ENCODE measurements at places on chromosomes 6 and 20.
A peak's percentile ranks its signal among the peaks of the same experiment; 100 is the strongest.

DNA sequence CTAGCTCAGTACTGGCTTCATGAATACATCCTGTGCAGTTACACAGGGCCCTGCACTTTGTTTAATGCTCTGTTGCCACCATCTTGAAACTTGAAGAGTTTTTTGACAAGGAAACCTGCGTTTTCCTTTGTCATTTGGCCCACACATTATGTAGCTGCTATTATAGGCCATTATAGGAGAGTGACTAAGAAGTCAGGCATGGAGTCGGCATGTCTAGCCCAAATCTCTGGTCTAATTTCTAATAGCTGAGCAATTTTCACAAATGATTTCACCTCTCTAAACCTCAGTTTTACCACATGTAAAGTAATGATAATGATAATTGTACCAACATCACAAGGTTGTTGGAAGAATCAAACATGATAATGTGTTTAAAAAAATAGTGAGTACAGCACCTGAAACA lies 67.1 kb upstream of the MYLIP start:
- DNase-seq: no peak

- no peak for DNase-seq
Measured at GRCh38 chr6:167100241-167100674, 22.6 kb upstream of the CCR6 start.

DNA sequence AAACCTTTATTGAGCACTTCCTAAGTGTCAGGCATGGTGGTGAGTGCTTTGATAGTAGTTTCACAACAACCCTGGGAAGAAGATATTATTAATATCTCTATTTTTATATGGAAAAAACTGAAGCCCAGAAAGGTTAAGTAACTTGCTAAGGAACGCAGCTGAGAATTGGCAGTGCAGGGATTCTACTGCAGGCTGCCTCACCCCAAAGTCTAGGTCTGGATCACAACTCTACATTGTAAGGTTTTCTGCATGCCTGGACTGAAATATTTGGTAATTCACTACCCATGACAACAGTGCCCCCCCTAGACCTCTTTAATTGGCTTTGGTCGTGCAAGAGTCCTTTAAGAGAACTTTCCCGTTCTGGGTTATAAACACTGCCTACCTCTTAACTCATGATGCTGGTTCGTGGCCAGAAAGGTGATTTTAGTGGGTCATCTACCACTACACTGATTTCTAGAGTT lies 67.1 kb upstream of the KCNQ5 start:
- no peak for DNase-seq

- no peak for DNase-seq
Measured at GRCh38 chr6:11067348-11067747, 23.2 kb upstream of the ELOVL2 start.

GRCh38 chr20:16284385-16285100 lies 288.7 kb downstream of the KIF16B start:
- DNase-seq: no peak

DNA sequence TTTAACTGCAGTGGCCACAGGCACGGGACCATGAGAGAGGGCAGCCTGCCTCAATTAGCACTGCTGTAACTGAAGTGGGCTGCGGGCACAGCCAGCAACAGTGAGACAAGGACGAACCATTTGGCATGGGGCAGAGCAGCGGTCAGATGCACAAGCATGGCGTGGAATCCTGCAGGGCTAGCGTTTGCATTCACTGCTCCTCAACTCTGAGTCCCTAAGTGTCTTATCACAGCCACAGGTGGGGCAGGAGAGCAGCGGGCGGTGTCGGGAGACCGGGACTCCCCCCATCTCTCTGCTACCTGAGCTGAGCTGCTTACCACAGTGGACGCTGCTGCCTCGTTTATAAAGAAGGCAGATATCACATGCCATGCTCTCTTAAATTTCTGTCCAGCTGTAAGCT lies 31.3 kb upstream of the PDE10A start:
- DNase-seq: no peak

GRCh38 chr6:26020329-26021000 lies 57.9 kb downstream of the TRIM38 start:
- peak; percentile 84 for DNase-seq

GRCh38 chr6:110514818-110515217 lies 38.4 kb upstream of the SLC22A16 start:
- no peak for DNase-seq

- DNase-seq: no peak
Measured at GRCh38 chr20:56566621-56567020, 33.6 kb downstream of the FAM209B start.

GRCh38 chr20:45366192-45366591 lies 3.2 kb downstream of the SYS1 start:
- no peak for DNase-seq

DNA sequence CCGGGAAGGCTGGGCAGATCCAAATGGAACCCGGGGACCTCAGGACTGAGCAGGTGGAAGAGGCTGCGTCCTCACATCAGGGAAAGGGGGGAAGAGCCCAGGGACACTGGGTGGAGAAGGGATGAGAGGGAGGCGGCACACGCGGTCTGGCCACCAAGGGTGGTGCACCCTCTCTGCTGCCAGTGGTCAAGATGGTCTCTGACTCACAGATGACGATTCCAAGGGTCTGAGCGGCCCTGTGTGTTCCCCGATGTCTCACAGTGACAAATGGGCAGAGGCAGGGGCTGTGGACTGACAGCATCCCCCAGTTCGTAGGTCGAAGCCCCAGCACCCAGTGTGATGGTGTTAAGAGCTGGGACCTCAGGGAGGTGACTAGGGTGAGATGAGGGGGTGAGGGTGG lies 32.1 kb downstream of the SLCO4A1 start:
- DNase-seq: no peak

GRCh38 chr6:11007715-11008608 lies 36.1 kb downstream of the ELOVL2 start:
- no peak for DNase-seq

- DNase-seq: no peak
Measured at GRCh38 chr20:5716953-5717352, 33.2 kb upstream of the SHLD1 start.

DNA sequence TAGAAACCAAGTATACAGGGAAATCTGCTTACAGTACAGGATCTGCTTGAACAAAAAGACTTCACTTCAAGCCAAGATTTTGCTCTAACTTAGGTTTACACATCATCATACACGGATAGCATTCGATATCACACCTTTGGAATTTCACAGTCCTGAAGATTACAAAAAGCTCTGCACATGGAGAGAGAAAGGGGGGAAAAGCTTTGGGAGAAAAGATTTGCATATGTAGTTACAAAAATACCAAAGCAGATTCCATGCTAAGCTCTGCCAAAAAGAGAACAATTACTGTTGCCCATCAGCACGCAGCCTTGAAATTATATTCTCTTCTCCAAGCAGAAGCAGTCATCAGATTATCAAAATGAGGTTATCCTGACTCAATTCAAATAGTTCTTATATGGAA lies 62.0 kb downstream of the HIVEP2 start:
- no peak for DNase-seq

- no peak for DNase-seq
Measured at GRCh38 chr20:22744341-22745193, 160.2 kb upstream of the FOXA2 start.

DNA sequence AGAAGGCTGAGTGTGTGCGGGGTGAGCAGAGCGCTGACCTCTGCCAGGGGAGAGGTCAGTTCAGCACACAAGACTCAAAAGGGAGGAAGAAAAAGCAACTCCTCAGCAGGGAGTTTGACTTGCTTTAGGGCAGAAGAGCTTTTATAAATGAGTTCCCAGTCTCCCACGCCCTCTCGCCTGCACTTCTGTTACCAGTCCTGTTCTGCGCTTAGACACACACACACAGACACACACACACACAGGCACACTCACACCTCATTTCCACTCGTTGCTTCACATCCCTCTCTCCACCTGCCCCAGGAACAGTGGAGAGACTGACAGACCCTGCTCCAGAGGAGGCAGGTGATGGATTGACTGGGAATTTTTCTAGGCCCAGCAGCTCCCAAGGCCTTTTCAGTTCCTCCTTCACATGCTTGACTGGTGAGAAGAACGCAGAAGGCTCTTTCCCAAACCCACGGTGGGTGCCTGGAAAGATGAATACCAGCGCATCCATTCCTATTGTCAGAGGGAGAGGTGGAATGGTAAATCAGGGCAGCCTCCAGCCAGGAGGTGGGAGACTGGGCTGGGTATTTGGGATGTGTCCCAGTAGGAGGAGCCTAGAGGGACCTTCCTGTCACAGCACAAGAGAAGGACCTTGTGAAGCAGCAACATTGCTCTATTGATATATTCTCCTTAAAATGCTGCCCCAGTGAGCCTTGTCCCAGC lies 43.7 kb downstream of the JAG1 start:
- DNase-seq: no peak

DNA sequence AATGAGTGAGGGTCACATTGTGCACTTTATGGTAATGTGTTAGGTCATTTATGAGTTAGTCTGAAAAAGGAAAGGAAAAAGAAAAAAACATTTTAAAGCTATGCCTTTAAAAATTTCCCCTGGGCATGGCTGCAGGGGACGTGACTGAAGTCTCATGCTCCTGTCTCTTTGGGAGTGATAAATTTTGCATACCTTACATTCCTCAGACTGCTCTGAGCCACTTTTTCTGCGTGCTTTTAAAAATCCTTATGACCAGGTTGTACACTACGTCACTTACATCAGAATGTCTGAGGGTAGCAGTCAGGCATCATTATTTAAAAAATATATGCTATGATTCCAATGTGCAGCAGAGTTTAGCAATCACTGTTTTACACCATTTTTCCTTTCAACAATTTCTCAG lies 121.2 kb downstream of the RFPL4B start:
- no peak for DNase-seq

DNA sequence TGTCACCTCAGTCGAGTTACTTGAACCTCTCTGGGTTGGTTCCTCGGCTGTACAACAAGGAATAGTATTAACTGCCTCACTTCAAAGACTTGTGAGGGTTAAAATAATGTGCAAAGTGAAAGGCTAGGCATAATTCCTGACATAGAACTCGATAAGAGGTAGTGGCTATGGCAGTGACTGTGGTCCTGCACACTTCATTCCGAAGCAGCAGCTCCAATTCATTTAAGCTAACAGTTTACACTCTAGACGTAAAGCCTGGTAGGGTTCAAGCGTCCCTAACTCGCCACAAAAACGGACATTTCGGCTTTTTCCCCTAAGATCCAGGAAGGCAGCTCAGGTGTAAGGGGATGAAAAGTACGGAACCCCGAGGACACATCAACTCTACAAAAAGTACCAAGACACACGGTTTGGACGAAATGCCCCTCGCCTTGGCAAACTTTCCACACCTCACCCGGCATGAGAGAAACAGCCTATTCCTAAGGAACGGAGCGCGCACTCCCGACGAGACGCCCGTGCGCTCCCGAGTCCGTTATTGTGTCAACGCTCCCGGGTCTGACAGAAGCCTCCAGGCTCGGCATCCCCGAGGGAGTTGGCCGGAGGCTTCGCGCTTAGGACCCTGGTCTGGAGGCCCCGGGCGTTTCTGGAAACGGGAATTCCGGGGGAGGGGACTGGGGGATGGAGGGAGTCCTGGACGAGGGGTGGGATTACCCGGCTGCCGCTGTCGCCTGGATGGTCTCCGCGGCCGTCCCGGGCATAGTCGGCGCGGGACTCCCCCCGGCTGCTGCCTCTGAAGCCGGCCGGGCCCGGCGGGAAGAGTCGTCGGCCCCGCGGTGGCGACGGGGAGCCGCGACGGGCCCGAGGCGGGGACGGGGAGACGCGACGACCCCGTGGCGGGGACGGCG lies 937 bp downstream of the ZNF318 start:
- peak; percentile 44 for DNase-seq

GRCh38 chr6:21103626-21104224 lies 489.8 kb upstream of the SOX4 start:
- DNase-seq: no peak

- no peak for DNase-seq
Measured at GRCh38 chr6:165820407-165820806, 157.4 kb upstream of the PDE10A start.

DNA sequence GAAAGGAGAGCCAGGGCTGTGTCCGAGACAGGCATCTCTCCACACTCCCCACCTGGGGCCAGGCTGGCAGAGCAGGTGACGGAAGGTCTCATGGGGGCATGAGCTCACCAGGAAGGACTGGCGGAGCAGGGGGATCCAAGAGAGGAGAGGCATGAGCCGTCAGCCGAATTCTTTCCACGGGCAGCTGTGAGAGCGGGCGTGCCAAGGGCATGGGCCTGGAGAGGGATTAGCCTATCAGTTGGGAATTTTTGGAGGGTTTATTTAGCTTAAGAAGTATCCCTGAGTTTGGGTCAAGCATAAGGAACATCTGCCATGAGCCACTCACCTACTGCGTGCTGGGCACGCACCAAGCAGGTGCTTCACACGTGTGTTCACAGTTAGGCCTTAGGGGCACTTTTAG lies 60.2 kb upstream of the ZNFX1 start:
- DNase-seq: no peak

DNA sequence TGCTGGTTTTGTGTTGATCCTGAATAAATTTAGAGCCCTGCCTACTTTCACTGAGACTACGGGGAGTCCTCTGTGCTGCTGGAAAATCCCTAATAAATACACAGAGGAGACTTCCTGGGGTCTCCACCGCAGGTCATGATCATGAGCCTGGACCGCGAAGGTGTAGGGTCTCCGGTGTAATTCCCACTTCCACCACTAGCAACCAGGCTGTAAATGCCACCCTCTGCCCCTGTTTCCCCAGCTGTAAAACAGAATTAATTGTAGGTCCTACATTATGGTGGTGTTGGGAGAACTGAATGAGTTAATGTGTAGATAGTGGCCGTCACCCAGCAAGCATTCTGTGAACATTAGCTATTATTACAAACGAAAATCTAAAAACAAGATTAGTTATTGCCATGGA lies 191.6 kb upstream of the THBS2 start:
- no peak for DNase-seq

DNA sequence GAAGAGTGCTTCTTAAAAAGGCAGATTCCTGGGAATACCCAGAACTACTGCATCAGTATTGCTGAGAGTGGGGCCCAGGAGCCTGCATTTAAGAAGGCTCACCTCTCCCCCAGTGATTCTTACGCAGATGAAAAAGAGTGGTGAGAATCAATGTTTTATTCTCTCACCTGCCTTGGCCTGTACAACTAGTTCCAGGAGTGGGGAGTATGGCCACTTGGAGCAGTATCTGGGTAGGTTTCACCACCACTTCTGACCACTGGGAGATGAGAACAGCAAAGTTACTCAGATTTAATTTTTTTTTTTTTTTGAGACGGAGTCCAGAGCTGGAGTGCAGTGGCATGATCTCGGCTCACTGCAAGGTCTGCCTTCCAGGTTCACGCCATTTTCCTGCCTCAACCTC lies 16.9 kb downstream of the CAP2 start:
- DNase-seq: no peak

DNA sequence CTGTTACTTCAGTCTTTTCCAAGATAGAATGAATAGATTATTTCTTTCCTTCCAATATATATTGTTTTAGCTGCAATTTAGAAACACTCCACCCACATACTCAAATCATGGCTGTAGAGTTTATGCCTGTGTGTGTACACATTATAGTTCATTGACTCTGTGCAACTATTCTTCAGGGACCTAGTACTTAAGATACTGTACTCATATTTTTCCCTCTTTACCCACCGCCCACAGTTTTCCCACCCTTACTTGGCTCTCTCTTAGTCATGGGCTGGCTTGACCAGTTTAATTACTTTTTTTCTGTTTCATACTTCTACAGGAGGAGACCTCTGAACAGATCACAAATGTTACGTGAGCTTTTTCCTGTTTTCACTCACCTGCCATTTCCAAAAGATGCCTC lies 30.4 kb downstream of the C6orf89 start:
- DNase-seq: no peak
